ENCODE measurements at places on chromosomes 2 and 18.

DNA sequence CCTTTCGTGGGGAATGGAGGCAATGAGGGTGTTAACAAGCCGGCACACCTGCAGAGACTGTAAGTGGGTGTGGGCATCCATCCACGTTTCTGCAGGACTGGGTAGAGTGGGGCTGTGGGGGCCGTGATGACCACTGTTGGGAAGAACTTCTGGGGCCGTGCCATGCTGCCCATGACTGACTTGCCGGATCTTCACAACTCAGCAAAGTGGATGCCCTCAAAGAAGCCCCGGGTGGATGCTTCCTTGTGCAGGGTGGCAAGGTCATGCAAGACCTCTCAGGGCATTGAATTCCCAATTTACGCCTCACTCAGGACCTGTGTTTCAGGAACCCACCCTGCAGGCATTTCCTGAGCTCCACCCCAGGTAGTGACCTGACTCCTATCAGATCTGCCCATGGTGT is 143.5 kb upstream of the TPO start:
- DNase-seq: no peak

- DNase-seq: peak; percentile 9
Observed at GRCh38 chr18:25561918-25562317, 210.0 kb upstream of the ZNF521 start.

- peak; percentile 34 for DNase-seq
Observed at GRCh38 chr2:30127016-30127893, 19.6 kb upstream of the YPEL5 start.

- no peak for DNase-seq
Observed at GRCh38 chr2:60475123-60475830, 78.2 kb downstream of the BCL11A start.

DNA sequence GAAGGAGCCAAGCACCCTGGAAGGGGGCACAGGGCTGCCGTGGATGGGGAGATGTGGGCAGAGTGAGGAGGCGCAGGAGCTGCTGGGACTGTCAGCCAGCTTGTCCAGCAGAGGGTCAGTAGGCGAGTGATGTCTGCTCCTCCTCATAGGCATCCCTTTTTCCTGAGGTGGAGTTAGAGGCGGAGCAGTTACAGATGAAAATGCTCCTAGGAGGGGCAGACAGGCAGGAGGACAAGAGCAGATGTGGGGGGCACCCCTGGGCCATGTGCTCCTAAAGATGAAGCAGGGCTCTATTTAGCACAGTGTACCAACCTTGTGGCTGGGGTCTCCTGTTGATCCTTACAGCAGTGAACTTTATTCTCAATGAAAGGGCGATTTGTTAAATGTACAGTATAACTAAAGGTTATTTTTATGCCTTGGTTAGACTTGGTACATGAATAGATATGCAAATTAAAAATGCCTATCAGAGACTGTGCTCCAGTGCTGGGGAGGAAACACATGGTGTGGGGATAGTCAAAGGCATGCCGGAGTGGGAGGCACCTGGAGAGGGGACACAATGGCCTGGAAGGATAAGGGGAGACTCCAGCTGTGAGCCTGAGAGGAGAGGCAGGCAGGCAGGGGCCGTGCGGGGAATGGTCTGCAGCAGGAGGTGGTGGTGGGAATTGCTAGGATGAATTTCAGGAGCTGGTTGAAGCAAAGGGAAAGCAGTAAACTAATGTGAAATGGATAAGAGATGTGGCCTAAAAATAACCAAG is 175.3 kb downstream of the CLIP4 start:
- no peak for DNase-seq

DNA sequence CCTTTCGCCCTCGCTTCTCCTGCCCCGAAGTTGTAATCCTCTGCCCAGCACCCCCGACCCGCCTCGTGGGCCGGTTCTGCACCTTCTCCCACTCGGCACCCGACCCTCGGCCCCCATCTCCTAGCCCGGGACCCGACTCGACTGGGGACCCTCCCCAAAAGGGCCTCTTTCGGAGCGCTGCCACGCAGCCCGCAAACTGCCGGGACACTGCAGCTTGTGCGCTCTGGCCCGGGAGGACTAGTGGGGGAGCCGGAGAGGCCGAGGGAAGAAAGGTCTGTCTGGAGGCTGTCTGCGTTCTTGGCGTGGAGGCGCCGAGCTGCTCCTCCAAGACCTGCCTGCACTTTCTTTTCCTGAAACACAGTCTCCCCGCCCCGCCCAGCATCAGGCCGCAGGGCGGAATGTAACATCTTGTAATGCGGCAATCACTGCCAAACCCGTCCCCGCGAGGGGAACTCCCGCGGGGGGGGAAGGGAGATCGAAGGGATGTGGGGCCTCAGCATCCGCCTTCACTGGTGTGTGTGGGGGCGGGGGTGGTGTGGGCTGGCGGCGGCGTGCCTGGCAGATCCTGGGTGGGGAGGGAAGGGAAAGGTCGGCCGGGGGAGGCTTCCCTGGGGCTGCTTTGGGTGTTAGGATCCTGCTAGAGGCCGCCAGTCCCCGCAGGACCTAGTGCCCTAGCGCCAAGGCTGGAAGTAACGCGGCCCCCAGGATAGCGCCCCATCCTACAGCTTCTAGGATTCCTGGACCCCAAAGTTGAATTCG is 7.4 kb downstream of the DLX2 start:
- peak; percentile 79 for DNase-seq

DNA sequence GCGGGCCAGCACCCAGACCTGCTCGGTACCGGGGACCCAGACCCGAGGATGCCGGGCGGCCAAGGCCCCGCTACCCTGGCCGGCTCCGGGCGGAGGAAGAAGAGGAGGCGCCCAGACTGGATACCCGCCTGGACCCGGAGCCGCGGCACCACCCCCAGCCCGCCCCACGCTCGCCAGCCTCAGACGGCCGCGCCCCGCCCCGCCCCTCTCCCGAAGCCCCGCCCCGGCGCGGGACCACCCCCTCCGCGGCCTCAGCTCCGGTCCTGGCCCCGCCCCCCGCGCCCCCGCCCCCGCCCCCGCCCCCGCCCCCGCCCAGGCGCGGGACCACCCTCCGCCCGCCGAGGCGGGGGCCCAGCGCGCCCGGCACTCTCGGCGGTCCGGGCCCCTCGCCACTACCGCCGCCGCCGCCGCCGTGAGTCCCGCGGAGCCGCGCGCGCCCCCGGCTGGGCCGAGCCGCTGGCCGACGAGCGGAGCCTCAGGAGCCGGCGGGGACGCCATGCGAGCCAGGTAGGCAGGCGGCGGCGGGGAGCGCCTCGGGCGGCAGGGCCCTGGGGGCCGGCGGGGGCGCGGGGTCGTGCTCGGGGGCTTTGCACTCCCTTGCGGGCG is at the start of gene SH3BP4:
Gene SH3BP4, plus strand, starts transcription at position 354 of the 606 bp plus-strand sequence. CDS start 82,986 bp downstream, outside the sequence.
- DNase-seq: peak; percentile 53

- no peak for DNase-seq
Observed at GRCh38 chr2:241358470-241358869, 2.4 kb downstream of the FARP2 start.

DNA sequence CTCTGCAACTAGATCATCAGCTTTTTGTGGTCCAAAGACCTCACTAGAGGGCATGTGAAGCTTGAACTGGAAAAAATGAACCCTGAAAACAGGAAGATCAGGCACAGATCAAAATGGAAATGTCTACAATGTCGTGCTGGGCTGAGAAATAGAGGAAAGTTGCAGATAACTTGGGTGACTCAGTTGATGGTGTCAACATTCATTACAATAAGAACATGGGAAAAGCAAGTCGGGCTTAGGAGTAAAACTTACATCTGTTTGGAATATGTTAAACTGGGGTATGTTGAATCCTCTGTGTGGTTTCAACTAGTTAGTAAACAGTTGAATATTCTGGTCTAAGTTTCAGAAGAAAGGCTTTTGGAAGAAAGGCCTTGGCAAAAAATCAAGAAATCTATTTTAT is 940.4 kb downstream of the ERBB4 start:
- DNase-seq: no peak

DNA sequence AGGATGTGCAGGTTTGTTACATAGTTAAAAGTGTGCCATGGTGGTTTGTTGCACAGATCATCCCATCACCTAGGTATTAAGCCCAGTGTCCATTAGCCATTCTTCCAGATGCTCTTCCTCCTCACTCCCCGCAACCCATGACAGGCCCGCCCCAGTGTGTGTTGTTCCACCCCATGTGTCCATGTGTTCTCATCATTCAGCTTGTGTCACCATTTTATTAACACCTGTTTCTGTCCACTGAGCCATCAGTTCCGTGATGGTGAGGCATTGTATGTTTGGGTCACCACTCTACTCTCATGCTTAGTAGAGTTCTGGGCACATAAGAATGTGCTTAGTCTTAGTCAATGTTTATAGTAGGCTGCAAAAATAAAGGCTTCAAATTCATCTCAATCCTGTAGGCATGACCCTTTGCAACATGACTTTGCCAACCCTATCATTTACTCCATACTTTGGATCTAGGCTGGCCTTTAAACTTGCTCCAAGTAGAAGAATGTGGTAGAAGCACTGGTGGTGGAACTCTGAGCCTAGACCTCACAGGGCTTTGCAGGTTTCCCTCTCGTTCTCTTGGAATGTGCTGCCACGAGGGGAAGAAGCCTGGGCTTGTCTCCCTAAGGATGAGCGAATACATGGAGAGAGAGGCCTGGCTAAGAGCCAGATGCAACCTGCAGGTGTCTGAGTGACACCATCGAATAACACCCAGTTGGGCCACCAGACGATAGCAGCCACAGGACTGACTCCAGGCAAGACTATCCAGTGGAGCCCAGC is 161.5 kb downstream of the NAPG start:
- DNase-seq: no peak

GRCh38 chr18:40957533-40958070 is 997.4 kb upstream of the PIK3C3 start:
- DNase-seq: no peak

DNA sequence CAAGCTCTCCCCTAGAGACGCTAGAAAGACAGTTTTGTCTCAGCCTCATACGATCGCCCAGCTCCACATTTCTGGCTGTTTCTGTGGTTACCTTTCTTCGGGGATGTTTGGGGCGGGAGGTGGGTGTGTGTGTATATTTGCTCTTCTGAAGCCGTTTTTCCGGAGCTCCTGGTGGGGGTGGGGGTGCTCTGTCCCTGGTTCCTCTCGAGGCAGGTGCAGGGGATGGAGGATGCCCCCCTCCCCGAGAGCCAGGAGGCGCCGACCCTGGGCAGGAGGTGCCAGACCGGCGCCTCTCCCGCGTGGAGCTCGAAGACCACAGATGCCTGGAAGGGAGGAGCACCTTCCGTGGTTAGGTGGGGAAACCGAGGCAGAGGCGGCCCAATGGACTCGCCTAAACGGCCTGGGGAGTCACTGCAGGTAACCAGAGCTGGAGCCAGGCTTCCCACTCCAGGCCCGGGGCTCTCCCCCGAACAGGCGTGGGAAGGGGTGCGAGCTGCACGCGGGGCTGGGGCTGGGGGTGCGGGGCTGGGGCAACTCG is 694 bp upstream of the HPCAL1 start:
- no peak for DNase-seq

DNA sequence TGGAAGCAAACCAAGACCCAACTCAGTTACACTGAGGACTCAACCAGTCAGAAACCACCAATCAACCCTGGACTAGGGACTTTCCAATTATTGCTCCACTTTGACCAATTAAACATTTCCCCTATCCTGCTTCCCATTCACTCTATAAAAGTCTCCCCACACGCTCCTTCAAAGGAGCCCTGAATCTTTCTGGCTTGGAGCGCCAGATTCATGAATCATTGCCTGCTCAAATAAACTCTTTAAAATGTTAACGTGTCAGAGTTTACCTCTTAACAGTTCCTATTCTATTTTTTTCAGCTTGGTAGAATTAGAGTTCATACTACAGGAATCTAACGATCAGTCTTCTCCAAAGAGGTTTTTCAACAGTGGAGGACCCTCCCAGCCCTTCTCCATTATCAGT is 20.7 kb upstream of the SULT1C2 start:
- no peak for DNase-seq

DNA sequence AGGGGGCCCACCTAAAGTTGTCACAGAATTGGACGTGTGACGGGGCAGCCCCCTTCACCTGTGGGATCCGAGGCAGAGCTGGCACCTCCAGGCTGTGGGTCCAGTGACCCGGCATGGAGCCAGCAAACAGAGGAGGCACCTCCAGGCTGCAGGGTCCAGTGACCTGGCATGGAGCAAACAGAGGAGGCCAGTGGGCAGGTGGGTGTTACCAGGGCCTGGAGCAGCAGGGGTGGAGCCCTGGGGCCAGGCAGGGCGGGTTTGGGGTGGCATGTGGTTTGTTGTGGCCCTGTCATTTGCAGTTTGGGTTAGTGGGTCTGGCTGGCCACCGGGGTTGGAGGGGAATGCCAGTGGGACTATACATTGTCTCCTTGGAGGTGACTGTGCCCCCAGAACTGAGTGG is 68.2 kb downstream of the HPCAL1 start:
- no peak for DNase-seq

GRCh38 chr2:11024687-11025086 is 113.0 kb downstream of the KCNF1 start:
- DNase-seq: no peak

GRCh38 chr2:159728629-159729028 is 16.3 kb downstream of the MARCHF7 start:
- DNase-seq: no peak

- peak; percentile 71 for DNase-seq
Observed at GRCh38 chr2:229780856-229781773, 66.8 kb upstream of the DNER start.

- DNase-seq: no peak
Observed at GRCh38 chr2:62641410-62641843, 64.1 kb upstream of the EHBP1 start.

DNA sequence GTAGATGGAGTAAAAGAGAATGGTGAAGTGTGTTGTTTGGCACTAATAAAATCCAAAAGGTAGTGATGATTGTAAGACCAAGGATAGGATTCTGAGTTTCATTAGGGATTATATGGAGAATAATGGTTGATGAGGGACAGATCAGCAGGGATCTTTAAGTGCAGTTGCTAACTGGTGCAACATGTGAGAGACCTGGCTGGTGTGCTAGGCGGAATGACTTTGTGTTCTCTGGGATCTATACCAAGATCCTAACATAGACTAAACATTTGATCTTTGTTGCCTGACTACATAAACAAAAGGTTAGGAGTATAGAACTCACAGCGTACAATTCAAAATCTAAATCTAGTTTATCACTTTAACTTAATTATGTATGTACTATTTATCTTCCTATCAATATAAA is 135.4 kb downstream of the PTRHD1 start:
- no peak for DNase-seq

DNA sequence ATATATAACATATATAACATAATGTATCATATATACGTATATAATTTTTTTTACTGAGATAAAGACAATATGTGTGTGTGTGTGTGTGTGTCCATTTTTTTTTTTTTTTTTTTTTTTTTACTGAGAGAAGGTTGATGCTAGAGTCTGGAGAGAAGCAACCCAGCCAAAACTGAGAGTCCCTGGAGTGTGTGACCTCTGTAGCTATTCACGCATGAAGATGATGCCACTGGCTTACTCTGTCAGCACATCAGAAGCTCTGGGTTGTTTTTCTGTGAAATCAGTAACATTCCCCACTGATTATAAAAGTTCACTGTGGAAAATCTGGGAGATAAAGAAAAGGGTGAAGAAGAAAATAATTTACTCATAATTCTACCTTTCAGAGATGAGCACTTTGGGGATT is 27.2 kb downstream of the CCDC195 start:
- no peak for DNase-seq
